ENCODE measurements at places on chromosomes 4 and X.

DNA sequence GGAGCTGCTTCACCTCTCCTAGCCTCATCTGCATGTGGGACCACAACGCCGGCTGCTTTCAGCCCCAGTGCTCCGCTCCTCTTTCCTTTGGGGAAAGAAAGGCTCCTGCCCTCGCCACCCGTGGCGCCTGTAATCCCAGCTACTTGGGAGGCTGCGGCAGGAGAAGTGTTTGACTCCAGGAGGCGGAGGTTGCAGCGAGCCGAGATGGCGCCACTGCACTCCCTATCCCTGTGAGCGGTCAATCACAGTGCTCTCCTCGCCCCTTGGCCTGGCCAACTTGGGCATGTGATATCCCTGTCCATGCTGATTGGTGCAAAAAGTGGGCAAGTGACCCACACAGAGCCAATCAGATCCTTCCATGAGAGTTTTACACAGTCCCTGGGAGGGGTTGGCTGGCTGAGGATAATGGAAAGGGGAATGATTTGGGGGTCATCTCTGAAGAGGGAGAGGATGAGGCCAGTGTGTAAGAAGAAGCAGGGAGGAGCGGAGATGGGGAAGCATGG, 56.2 kb downstream of the WFS1 start:
- no peak for DNase-seq

DNA sequence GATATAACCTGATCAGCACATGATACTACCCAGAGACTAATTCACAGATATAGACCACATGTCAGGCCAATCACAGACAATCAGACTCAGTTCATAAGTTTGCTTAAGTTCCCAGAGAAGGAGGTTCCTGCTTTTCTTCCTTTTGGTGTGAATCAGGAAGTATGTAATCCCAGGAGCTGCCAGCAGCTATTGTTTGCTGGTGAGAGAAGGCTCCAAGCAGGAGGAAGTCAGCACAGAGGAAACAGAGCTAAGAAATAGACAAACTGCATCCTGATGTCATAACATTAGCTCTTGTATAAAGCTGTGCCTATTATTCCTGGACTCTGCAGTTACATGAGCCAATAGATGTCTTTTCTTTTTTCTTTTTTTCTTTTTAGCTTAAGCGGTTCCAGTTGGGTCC, 50.9 kb downstream of the UCHL1 start:
- DNase-seq = no peak

GRCh38 chr4:83413676-83414075, 41.9 kb downstream of the HELQ start:
- no peak for DNase-seq

DNA sequence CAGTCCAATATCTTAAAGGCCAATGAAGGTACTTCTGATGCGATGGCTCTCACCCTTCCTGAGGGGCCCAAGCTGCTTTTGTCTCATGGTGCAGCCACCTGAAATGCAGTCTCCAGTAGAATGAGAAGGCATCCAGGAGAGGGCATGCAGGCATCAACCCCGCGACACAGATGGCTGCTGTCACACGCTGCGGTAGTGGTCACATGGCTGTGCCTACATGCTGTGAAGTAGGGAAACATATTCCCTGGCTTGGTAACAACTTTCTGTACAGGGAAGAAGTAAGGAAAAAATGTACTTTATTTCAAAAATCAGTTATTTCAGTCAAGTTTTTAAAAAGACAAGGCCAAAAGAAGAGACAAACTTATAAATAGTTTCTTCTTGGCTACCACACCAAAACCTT, 139.9 kb downstream of the TRIML1 start:
- no peak for DNase-seq

DNA sequence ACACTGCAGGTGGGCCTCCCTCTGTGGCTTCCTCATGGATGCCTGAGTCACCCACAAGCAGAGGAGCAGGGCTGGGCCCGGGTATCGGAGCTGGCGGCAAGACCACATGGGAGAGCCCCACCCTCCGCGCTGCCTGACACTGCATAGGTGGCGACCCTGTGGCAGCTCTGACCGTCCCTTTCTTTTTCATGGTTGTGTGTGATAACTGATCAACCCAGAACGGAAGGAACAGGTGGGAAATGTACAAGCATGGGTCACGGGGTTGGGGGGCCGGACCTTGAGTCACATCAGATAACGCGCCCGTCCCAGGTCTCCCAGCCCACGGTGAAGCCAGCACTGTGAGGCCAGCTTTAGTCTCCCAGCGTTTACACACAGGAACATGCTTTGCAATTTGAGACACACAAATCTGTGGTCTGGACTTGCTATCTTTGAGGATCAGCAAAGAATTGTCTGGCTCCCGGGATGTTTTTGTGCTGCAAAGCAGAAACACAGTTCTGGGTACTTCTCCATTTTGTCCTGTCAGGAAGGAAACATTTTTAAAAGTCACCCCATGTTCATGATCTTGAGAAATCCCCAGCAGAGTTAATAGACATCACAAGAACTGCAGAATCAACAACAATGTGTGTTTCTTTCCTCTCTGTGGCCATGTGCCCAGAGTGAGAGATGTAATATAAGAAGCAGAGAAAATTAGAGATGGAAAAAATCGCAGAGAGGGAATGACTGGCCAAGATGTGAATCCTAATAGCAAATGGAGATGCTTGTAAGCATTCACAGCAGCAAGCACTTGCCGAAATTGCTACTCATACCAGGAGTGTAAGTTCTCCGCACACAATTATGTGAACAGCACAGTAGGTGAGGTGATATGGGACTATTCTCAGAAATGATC, 70.1 kb upstream of the CBR4 start:
- no peak for DNase-seq

- DNase-seq = no peak
Measured at GRCh38 chr4:71369536-71369935, 30.7 kb downstream of the SLC4A4 start.

- DNase-seq = no peak
Measured at GRCh38 chrX:35499071-35499862, 298.9 kb upstream of the MAGEB16 start.

DNA sequence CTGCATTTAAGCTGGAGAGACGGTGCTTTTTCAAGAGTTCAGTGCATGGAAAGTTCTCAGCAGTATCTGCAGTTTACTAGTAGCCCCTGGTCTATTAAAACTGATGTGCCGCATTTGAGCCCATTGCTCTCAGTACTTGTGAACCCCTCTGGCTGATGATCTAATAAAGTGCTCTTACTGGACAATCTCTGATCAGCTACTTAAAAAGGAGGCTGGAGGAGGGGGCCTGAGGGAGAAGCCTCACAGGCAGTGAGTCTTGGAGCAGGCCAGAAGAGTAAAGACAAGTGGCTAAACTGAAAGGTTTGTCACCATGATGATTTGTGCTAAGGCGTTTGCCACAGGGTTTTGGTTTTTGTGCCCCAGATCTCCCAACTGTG, 138.5 kb downstream of the ARX start:
- no peak for DNase-seq

- no peak for DNase-seq
Measured at GRCh38 chr4:67521506-67521905, 23.8 kb downstream of the CENPC start.

DNA sequence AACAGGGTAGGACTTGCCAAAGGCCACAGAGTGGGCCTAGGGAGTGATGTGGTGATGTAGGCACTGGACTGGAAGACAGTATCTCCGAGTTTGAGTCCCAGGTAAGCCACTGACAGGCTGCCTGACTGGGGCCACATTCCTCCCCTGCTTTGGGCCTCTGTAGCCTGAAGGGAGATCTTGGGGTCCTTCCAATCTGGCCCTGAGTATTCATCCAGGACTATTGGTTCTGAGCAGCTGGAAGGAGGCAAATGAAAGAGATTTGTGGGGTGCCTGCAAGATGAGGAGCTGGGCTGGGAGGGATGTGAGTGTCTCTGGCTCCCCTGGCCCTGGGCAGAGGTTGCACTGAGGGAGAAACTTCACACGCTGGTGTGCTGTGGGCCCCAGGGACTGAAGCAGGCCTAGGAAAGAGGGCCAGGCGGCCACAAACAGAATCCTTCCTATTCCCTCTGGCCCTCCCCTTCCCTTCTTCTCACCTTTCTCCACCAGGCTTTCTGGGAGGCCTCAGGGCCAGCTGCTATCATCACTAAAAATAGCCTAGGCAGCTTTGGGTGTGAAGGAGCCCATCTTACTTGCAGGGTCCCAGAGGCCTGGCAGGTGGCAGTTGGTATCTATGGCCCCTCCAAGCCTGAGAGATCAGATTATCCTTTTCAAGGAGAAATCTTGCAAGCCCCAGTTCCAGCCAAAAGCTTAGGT, 70.1 kb downstream of the PJA1 start:
- DNase-seq = no peak

- no peak for DNase-seq
Measured at GRCh38 chr4:183181081-183181480, 82.0 kb downstream of the WWC2 start.

- no peak for DNase-seq
Measured at GRCh38 chr4:99722006-99722405, 64.4 kb upstream of the C4orf54 start.

- no peak for DNase-seq
Measured at GRCh38 chr4:57905965-57906364, 795.8 kb upstream of the IGFBP7 start.

DNA sequence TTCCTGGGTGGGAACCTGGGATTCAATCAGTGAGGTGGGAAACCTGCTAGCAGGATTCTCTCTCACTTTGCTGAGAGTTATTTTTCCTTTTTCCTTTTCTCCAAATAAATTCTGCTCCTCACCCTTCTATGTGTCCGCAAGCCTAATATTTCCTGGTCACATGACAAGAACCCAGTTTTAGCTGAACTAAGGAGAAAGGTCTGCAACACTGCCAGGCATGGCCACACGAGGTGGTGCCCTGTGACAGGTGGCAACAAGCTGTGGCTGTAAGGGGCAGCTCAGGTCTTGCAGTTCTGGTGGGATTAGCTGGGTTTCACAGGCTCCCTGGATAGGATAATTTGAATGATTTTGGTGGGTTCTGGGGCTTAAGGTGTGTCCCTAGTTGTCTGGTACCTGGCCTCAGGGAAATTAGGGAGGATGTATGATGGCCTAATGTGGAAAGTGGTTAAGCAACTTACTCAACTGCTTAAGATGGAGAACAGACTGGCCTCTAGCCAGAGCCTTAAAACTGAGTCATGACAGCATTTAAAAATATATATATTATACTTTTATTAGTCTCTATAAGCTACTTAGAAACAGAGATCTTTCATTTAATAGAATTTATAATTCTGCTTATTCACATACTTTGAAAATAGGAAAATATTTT, 215.0 kb downstream of the IL15 start:
- DNase-seq = no peak

DNA sequence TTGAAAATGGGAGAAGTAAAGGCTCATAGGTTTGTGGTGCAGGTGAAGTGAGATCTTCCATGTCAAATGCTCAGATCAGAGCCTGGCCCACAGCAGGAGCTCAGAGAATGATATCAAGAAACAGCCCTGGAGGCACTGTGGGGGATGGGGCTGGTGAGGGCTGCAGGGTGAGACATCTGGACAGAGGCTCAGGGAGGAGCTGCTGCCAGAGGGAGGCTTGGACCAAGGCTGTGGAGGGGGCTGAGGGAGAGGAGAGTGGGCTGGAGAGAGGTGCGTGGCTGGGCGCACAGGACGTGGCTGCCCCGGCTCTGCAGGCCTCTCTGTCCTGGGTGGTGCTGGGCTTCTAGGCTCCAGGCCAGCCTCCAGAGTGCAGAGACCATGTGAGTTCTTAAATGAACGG, 5.6 kb downstream of the SORCS2 start:
- DNase-seq = no peak

GRCh38 chr4:163558539-163559044, 64.1 kb downstream of the TMA16 start:
- no peak for DNase-seq

DNA sequence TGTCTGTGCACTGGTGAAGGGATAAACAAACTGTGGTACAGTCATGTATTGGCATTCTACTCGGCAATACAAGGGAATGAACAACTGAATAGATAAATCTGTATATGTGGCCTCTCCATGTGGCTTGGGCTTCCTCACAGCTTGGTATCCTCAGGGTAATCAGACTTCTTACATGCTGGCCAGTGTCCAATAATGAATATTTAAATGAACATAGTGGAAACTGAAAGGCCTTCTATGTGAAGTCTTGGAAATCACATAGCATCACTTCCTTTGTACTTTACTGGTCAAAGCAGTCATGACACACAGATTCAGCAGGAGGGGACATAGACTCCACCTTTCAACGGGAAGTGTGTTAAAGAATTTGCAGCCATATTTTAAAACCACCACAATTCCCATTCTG, 33.4 kb upstream of the GPR101 start:
- no peak for DNase-seq

- DNase-seq = no peak
Measured at GRCh38 chr4:139975830-139976272, 178.1 kb downstream of the MAML3 start.

DNA sequence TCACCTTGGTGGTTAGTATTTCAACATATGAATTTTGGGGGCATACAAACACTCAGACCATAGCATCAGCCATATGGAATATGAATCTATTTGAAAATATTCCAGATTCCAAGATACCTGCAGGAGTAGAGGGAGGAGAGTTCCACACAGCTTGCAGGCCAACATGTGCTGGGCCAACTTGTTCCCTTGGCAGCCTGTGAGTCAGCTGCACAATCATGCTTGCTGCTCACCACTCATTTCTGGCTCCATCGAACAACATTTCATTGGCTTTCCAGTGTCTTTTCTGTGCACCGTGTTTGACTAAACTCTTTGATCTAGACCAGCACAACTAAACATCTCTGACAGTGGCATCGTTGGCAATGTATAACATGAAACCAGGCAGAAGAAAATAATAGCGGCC, 282.5 kb upstream of the RASGEF1B start:
- DNase-seq = no peak

GRCh38 chrX:102129473-102129872, 4.0 kb downstream of the TCEAL2 start:
- no peak for DNase-seq

- DNase-seq = no peak
Measured at GRCh38 chr4:182770259-182770995, 146.8 kb downstream of the DCTD start.

DNA sequence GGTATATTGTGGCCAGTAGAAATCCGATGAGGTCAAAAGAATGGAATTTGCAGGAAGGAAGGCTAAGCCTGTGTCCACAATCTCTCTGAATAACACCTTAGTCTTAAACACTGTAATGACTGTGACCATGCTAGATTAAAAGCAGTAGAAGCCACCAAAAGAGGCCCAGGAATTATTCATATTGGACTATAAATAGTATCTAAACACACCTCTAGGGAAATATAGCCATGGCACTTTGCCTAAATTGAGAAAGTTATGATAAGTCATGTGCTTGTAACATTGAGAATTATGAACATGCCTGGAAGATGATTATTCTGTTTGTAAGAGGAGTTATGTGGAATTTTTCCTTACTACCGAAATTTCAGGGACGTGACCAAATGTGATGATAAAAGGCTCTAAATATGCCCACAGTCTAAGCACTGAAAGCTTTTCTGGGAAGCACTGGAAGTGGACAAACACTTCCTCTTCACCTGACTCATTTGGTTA, 298.5 kb downstream of the KCTD8 start:
- no peak for DNase-seq

- no peak for DNase-seq
Measured at GRCh38 chr4:76470064-76470463, 35.0 kb downstream of the SHROOM3 start.

- DNase-seq = no peak
Measured at GRCh38 chr4:95421869-95422268, 126.9 kb downstream of the UNC5C start.

All from effector CD4-positive, alpha-beta T cell (primary cell).